ENCODE measurements at places on chromosomes 2 and 18.

GRCh38 chr18:10120622-10121021, 206.8 kb downstream of the VAPA start:
- DNase-seq: no peak

DNA sequence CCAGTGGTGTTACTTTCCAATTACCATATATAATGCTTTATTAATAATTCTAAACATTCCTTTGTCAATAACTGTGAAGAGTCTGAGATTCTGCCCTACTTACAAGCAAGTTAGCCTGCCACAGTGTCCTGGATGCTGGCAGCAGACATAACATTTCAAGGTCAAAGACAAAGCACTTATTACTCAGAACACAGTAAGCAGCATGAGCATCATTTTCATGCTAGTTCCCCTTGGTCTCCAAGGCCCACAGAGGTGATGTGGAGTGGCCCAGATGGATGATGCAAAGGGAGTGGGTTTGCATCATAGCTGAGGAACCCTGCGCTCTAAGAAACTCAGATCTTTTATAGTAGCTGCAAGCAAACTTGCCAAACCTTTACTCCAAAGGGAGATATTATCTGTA, 349.7 kb downstream of the ZEB2 start:
- no peak for DNase-seq

DNA sequence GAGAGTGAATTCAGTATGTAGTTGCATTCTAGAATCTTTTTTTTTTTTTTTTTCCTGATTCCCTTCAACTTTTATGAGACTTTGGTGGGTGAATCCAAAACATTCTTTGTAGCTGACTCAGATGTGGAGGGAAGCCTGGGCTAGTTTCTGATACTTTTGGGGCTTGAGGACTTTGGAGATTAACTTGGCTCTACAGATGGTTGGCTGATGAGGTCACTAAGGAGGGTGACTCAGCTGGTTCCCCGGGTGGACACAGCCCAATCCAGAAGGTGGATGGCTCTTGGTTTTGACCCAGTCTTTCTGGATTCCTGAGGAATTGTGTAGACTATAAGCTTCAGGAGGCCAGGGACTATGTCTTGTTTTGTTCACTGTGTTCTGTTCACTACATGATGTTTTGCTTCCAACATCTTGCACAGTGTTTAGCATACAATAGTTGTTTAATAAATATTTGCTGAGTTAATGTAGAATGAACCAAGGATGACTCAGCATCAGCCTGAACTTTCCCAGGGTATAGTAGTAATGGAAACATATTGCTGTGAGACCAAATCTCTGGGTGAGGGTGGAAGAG, 30.5 kb downstream of the LAMA3 start:
- DNase-seq: no peak

DNA sequence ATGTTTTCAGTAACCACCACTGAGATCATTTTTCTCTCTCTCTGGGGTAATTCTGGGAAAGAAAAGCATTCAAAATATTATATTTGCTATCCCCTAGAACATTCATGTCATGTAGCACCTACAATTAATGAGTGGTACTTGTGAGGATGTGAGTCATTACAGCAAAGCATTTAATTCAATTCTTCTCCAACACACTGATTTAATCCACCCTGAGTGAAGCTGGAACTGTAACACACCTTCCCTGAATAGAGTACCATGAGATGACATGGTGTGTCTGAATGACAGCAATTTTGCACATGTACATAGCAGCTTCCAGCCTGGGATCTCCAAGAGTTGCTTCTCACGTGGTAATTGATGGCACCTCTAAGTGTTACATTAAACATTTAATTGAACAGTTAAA, 207.1 kb upstream of the SLC14A2 start:
- no peak for DNase-seq

DNA sequence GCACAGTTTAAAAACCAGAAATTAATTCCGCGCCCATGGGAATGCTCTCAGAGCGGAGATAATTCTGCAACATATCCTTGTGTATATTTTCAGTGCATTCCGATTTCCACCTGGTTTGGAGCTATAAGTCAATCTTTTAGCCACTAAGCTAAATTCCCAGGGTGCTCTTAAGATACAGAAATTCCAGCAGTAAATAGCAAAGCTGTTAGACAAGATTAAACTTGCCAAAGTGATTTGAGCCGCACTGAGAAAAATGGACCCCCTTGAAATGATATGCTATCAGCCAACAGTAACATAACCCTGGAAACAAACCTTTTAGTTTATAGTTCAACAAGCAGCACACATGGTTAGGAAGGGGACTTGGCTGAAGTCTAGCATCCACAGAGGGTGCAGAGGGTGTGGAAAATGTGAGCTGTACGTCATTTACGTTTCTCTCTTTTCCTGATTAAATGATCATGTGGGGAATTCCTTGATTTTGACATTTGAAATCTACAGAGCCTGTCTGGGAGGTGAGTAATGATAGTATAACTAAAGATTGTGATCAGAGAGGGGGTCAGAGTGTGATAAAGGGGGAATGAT, 99.8 kb upstream of the COPS8 start:
- DNase-seq: no peak

DNA sequence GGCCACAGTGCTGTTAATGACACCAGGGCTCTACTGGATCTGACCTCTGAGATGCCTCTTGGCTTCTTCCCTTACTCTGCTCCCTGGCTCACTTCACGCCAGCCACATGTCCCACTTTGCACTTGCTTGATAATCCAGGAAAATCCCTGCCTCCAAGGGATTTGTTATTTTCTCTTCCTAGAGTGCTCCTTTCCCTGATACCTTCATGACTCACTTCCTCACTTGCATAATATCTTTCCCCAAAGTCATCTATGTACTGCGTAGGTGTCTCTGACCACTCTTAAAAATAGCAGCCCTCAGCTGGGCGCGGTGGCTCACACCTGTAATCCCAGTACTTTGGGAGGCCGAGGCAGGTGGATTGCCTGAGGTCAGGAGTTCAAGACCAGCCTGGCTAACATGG, 572.3 kb downstream of the PLCL1 start:
- no peak for DNase-seq

- DNase-seq: no peak
Observed at GRCh38 chr2:173432049-173432754, 77.5 kb downstream of the CDCA7 start.

- DNase-seq: no peak
Observed at GRCh38 chr2:6770006-6770405, 95.7 kb downstream of the CMPK2 start.

- DNase-seq: no peak
Observed at GRCh38 chr2:199307461-199307860, 150.3 kb downstream of the SATB2 start.

DNA sequence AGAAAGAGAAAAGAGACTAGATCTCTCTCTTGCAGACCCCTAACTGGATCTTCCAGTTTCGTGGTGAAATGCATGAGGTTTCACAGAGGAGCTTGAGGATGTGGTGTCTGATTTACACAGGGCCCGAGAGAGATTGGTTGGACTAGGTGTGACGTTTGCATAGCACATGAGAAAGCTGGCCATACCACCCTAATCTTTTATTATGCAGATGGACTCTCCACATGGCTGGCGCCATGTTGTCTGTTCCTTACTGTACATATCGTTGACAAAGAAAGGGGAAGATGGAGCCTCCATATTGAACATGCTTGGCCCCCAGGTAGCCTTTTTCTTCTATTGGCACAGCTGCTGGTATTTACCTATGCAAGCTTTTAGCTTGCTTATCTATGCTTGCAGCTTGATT, 27.5 kb upstream of the PGAP1 start:
- no peak for DNase-seq

DNA sequence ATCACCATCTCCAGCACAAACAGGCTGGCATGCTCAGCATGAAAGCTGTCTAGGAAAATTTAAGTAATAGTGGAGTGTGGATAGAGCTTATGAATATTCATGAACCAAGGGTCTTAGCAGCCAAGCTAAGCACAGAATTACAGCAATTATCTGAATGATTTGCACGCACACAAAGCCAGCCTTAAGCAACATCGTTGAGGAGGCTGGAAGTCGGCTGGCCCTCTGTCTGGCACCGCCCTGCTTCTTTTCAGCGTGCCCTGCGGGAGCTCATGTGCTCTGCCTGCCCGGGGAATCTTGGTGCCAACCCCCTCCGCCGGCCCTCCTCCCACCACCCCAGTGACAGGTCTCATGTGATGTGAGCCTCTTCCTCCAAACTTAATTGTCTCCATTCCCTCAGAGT, 540.1 kb downstream of the CMPK2 start:
- no peak for DNase-seq

- DNase-seq: no peak
Observed at GRCh38 chr2:84817239-84817655, 63.6 kb downstream of the TRABD2A start.

GRCh38 chr18:51195451-51196117, 1.9 kb downstream of the MEX3C start:
- DNase-seq: no peak

DNA sequence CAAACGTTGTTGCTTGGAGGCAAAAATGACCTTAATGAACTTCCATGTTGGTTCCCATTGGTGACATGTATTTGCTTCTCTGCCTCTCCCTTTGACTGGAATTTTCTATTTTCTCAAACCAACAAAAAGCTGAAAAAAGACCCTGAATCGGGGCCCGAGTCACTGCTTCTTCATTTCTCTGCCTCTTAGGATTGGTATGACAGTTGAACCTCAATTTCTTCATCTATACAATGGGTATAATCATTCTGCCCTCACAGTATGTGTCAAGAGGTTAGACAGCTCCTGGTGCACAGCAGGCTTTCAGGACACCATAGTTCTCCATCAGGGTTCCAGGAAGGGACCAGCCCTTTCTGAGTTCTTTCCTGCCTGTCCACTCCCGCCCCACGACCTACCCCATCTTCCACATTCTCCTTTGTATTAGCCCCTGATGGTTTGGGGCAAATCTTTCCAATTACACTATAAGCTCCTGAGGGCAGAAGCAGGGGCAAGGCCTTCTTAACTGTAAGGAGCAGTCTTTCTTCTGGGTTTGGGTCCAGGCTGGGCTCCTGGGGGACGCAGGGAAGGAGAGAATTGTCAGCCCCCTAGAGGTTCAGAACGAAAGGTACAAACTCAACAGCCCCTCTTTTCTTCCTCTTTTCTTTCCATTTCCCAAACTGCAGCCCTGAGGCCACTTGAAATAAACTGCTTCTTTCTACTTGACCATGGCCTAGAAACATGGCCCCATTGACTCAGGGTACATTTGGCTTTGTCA, 6.3 kb upstream of the PKDCC start:
- no peak for DNase-seq

- no peak for DNase-seq
Observed at GRCh38 chr2:71905205-71905604, 242.5 kb downstream of the CYP26B1 start.

GRCh38 chr2:62884514-62884913, 166.1 kb upstream of the OTX1 start:
- DNase-seq: no peak

- DNase-seq: no peak
Observed at GRCh38 chr2:37790019-37790418, 118.6 kb upstream of the CDC42EP3 start.

GRCh38 chr2:3692375-3692774, 11.0 kb upstream of the DCDC2C start:
- no peak for DNase-seq

- DNase-seq: no peak
Observed at GRCh38 chr2:160908157-160908556, 252.1 kb upstream of the TANK start.

Measured in stimulated activated CD4-positive, alpha-beta T cell treated with anti-CD3 and anti-CD28 coated beads, TNF-alpha, amount 100 ng/mL, for 24 hours (primary cell).